ENCODE measurements at places on chromosomes 1 and 21.

- no peak for DNase-seq
Observed at GRCh38 chr1:86461482-86461881, 7.2 kb upstream of the CLCA1 start.

- DNase-seq, result no peak
Observed at GRCh38 chr1:5721634-5722215, 270.5 kb downstream of the NPHP4 start.

DNA sequence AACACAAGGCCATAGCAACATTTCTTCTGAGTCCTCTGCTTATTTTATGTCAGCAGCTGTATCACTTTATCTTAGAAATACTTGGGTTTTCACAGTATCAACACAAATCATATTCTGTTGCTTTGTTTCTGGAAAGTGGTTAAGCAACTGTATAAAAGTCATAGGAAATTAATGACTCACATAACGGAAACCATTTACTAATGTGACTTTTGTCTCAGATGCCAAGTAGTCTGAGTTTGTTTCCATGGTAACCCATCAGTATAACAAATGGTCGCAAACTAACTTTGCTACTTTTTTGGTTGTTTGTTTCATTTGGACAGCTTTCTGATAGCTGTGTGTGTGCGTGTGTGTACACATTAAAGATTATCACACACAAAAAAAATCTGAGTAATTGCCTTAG lies 31.1 kb downstream of the EEIG2 start:
- no peak for DNase-seq

- no peak for DNase-seq
Observed at GRCh38 chr21:41687633-41688032, 79.2 kb downstream of the RIPK4 start.

DNA sequence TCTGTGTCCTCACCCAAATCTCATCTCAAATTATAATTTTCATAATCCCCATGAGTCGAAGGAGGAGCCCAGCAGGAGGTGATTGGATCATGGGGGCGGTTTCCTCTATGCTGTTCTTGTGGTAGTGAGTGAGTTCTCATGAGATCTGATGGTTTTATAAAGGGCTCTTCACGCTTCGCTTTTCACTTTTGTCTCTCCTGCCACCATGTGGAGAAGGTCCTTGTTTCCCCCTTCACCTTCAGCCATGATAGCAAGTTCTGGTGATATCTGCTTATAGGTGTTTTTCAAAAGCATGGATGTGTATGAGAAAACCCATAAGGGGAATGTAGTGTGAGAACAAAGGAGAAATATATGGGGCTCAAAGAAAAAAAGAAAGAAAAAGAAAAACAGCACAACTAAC lies 405.9 kb upstream of the RGS18 start:
- no peak for DNase-seq

- DNase-seq, result no peak
Observed at GRCh38 chr1:109650609-109651008, 5.3 kb upstream of the GSTM4 start.

DNA sequence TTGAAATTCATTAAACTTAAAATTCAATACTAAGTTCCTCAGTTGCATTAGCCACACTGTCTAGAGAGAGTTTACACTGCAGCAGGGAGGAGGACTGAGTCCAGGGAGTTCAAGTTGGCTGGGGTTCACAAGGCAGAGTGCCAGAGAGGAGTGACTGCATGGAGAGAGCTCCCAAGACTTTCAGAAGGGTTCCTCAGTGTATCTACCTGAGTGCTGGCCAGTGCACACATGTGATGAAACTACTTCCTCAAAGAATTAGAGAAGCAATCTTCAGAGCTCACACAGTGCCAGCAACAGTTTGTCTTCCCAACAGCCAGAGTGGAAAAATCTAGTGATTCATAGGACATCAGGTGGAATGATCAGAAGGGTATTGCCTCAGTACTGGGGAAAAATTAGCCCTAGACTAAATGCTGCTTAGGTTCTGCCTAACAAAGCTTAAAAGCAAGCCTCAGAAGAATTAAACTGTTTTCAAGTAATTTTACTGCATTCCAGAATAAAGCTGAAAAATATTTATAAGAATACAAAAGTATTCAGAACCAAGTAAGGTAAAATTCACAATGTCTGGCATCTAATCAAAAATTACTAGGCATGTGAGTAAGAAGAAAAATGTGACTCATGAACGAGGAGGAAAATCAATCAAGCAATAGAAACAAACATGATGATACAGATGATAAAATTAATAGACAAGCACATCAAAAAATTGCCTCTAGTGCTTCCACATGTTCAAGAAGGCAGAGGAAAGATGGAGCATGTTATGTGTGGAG lies 10.4 kb upstream of the WNT3A start:
- no peak for DNase-seq

- no peak for DNase-seq
Observed at GRCh38 chr1:22376546-22376945, 75.1 kb upstream of the ZBTB40 start.

DNA sequence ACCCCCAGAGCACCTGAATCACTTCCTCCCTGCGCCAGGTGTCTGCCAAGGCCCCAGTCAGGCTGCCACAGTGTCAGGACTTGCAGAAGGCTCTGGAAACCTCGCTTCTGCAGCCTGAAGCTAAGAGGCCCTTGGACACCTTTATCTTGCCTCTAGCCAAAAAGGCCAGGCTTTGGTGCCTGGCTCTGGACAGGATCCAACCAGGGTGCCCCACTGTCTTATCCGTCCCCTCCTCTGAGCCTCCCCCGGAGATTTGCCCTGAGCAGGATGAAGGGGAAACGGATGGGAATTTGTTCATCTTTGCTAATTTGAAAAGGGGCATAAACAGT lies 12.8 kb upstream of the CLSTN1 start:
- no peak for DNase-seq

GRCh38 chr1:77227381-77227780 lies 8.2 kb upstream of the PIGK start:
- no peak for DNase-seq

GRCh38 chr1:160539990-160540858 lies 17.2 kb upstream of the SLAMF6 start:
- peak; percentile 34 for DNase-seq

DNA sequence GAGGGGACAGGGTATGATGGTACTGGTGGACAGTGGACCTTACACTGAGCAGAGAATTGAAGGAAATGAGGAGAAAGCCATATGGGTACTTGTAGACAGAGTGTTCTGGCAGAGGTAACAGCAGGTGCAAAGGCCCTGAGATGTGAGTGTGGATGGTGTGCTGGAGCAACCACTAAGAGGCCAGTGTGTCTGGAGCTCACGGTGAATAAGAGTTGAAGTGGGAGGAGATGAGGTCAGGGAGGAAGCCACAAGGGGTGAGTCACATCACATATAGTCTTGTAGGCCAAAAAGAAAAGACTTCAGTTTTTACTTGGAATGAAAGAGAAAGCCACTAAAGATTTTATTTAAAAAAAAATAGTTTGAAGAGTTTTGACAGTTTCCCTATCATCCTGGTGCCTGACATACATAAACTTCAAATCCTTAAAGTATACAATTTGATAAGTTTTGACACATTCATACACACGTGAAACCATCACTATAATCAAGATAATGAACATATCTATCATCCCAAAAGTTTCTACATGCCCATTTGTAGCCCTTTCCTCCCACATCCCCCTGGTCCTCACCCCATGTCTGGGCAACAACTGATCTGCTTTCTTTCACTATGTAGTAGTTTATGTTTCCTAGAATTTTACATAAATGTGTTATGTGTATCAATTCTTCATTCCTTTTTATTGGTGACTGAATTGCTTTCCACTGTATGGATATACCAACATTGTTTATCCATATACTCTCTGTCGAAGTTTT lies 148.4 kb downstream of the GPATCH2 start:
- DNase-seq, result no peak

- no peak for DNase-seq
Observed at GRCh38 chr21:42567214-42567555, 53.5 kb downstream of the SLC37A1 start.
